ENCODE measurements at places on chromosomes 16 and 17. TPM values are rescaled to one million over a fixed set of nuclear protein-coding genes. Genes with fewer than 3 reads are reported as not detected.

The KNOP1 gene
- total RNA-seq: 14.1 TPM

The TBC1D3L gene
- total RNA-seq: 1.4 TPM

The CRYBA1 gene
- total RNA-seq: not detected

The KRTAP1-1 gene
- total RNA-seq: 0.25 TPM

The CIITA gene
- 0.65 TPM for total RNA-seq

The ADGRG3 gene
- total RNA-seq: not detected

The CLEC18C gene
- total RNA-seq: 4.3 TPM

The TK1 gene
- 4.3 TPM for total RNA-seq

- peak; percentile 50 for DNase-seq
These were observed 65.2 kb downstream of the CYTH1 start for GRCh38 chr17:78716814-78717393.

- DNase-seq: no peak
These were observed 35.5 kb upstream of the CMIP start for GRCh38 chr16:81409016-81409556.

- no peak for DNase-seq
These were observed 5.1 kb upstream of the CD68 start for GRCh38 chr17:7574176-7574953.

- no peak for DNase-seq
These were observed 582.6 kb upstream of the CDH5 start for GRCh38 chr16:65783709-65784474.

- DNase-seq: no peak
These were observed 390 bp downstream of the FOXL1 start for GRCh38 chr16:86578611-86579267.

DNA sequence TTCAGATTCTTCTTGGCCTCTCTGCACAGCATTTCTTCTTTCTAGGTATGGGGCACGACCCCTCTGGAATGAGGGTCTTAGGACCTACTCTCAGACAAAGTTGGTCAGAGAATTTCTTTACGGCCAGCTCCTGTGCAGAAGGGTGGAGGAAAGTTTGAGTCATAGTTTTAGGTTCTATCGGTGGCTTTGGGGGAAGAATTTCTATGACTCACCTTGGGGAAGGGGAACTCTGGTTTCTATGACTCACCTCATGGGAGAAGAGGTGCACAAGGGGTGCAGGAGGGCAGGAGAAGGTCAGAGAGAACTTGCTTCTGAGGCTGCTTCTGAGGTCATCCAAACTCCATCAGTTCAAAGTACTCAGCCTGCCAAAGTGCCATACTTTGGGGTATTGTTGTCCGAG is 2.5 kb upstream of the ABCC12 start:
- DNase-seq: peak; percentile 88

- peak; percentile 67 for DNase-seq
These were observed 4.2 kb downstream of the CDRT4 start for GRCh38 chr17:15462976-15463772.

- no peak for DNase-seq
These were observed 92.9 kb downstream of the HAPSTR1 start for GRCh38 chr16:9184354-9184690.

DNA sequence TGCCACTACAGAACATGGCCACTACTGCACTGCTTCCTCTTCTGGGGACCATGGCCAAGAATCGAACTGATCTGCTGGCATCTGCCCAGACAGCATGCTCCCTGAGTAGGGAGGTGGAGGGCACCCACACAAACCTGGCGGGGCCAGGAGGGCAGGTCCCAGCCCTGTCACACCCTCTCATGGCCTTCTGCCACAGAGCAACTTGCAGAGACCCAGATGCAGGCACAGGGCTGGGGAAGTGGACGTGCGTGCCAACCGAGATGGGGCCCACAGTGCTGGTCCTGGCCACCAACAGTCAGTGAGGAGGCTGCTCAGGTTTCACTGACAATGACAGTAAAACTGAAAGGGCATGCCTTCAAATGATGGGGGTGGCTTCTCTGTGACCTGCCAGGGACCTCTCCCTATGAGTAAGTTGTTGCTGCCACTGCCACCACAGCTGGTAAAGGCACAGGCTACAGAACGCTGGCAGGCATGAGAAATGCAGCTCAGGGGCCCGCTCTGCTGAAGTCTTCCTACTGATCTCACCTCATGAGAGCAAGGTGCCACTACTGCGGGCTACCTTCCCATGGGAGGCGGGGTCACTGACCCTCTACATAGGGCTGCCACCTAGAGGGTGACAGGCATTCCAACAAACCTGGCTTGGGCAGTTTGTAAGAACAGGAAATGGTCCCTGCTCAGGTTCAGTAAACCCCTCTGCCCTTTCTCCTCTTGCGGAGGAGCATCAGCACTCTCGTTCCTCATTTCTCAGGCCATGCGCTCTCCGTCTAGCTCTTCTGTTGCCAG is 15.5 kb downstream of the HIC1 start:
- no peak for DNase-seq

- no peak for DNase-seq
These were observed 110.5 kb upstream of the CORO6 start for GRCh38 chr17:29733166-29733565.

GRCh38 chr16:53693320-53693719 is 10.3 kb downstream of the RPGRIP1L start:
- no peak for DNase-seq

DNA sequence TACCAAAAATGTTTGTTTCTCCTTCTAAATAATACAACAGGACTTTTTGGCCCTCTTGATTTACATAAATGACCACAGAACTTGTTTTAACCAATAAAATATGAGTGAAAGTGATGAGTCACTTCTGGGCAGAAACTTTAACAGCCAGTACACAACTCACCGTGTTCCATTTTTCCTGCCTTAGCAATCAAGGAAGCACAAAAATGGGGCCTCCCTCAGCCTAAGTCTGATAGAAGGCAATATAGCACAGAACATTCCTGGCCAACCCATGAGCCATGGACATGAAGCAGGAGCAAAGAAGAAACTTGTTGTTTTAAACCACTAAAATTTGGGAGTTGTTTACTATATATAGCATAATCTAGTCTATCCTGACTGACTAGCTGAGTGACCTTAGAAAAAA is 61.1 kb upstream of the MTMR4 start:
- peak; percentile 73 for DNase-seq

Data from renal cortical epithelial cell (primary cell).